ENCODE measurements at places on chromosomes 2 and 18.

DNA sequence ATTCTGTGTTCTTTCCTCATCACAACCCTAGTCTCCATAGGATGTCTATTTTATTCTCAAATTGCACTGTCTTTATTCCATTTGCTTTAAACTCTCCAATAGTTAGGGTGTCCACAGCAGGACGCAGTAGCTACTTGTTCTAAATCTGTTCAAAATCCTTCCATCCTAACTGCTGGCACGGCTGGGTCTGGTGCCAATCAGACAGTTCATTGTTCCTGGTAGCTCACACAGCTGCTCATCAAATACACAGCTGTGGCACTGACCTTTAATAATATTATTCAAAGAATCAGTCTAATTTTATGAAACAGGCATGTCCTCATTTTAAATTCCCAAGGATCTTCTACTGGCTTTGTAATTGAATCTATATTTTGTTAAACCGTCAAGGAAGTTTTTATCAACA lies 59.7 kb upstream of the TMEFF2 start:
- DNase-seq, result no peak

DNA sequence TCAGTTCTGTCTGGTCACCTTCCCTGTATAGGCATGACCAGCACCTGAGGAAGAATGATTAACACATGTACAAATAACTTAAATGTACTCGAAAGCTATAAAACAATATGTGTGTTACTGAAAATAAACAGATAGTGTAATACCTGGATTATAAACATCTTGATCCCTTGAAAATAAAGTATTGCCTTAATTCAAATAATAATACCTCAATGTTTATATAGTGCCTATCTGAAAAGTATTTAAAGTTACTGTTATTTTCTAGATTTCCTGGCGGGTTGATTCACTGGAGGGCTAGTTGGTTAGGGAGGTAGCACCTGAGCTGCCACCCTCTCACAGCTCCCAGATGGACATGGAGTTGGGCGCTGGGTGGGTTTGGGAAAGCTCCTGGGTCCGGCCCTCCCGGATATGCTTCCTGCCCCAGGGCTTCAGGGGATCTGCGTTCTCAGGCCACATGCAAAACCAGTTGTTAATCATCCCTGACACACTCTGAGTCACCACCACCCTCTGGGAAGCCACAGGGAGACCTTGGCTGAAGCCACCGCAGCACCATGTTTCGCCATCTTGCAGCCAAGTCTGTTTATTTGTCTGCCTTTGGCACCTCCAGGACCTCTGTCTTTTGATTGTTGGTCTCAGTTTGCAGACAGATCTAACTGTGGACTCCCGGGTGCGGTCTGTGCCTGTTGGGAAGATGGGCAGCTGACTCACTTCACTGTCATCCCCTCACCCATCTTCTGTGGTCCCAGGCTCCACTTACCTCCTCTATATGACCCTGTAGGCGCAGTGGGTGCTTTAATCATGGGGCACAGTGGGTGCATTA lies 35.3 kb downstream of the RAB31 start:
- DNase-seq, result no peak

DNA sequence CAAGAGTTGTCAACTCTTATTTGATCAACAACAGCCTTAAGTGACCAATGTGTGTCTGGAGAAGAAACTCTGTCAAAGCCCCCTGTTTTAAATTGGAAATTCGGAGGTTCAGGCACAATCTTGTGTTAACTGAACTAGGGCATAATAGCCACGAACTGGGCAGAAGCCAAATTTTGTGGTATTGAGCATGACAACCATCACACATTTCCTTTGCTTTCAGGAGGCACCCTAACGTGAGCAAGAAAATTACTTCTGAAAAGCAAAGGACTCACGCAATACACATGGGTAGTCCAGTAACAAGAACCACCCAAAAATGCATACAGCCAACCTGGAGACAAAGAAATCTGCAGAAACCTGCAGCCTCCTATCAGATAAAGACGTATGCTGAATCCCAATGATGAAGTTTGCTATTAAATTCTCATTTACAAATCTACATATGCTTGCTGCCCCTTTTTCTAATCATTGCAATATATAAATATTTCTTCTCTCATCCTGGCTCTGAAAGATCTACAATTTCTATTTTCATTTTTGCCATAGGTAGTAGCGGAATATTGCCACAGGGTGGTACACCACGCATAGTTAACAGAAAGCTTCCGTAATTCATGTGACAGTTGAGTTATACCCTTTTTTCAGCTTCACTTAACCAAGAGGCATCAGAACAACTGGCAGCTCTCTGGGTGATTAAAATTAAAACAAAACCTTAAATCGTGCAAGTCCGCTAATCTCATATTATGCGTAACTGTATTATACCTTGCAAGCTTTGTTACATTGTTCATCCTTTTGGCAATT lies 495.8 kb downstream of the NRXN1 start:
- no peak for DNase-seq

- no peak for DNase-seq
These were observed 362.2 kb downstream of the LRATD1 start for GRCh38 chr2:14994721-14995120.

- no peak for DNase-seq
These were observed 31.3 kb upstream of the MLPH start for GRCh38 chr2:237455764-237456163.

- DNase-seq, result no peak
These were observed 40.5 kb upstream of the REL start for GRCh38 chr2:60840880-60841279.

- DNase-seq, result no peak
These were observed 10.8 kb downstream of the GGCX start for GRCh38 chr2:85550486-85550885.

GRCh38 chr2:63675026-63675425 lies 86.3 kb downstream of the MDH1 start:
- no peak for DNase-seq

- DNase-seq, result no peak
These were observed 118.4 kb upstream of the PPP1CB start for GRCh38 chr2:28633204-28633603.

DNA sequence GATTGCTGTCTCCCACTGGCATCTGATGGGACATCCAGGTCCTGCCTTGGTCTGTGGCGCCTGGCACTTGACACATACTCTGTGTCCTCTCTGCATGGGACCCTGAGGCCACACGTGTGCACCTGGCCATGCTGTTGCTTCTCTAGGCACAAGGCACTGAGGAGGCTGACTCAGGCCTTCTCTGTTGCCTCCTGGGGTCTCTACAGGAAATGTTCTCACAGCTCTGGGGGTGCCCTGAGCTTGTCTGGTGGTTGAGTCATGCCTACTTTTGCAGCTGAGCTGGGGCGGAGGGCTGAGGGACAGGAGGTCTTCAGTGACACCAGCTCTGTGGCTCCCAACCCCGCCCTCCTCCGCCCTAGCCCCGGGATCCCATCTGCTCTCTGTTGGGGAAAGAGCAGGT lies 207.0 kb upstream of the HS6ST1 start:
- no peak for DNase-seq

DNA sequence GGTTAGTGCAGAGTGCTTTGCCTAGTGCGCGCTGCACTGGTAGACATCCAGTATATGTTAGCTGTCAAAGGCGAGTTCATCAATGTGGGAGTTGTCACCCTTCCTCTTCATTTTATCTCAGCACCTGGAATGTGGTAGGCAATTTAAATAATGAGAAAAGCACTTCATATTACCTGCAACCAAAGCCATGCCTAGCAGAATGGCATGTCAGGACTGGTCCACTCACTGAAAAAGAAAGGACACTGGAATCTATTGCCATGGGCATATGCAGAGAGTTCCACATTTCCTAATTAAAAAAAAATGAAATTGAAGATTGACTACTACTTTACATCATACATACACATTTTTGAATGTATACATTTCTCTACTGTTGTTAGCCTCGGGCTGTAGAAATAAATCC lies 139.6 kb downstream of the PAX3 start:
- DNase-seq, result no peak

DNA sequence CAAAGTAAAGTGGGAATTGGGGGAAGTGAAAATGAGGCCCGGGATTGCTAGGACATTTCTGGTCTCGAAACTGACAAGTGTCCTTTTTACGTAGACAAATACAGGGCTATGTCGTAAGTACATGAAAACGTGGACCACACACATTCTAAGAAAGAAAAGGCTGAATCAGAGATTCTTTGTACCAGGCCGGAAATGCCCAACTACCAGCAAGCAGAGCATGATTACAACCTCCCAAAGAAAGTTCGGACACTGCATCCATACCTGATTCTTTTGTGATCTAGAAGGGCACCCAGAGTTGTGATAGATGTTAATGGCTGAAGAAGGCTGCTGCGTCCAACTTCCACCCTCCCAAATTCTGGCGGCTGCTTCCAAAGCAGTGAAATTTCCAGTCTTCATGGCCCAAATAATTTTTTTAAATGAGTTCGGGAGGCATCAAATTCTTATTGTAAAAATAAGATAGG lies 1.7 kb downstream of the RBMS1 start:
- no peak for DNase-seq

DNA sequence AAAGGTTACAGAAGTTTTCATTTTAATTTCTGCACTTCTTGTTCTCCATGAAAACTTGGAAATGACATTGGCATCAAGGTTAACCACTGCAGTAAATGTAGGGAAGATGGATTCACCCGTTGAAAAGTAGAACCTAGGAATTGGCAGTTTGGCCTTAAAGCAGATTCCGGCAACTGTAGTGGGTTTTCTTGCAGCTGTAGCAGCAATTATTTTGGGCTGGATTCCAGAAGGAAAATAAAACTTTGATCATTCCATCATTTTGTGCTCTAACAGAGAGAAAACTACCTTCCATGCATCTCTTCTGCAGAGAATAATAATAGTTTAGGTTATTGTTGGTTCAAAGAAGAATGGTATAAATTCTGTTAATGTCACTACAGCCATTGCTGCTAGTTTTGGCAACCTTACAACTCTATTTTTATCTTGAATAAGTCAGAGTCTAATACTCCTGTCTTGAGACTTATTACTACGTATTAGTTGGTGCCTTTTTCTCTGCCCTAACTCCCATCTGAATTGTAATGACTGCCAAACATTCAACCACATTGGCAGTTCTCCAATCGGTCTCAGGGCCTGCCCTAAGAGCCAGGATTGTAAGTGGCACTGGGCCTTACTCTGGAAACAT lies 178.1 kb upstream of the PIEZO2 start:
- no peak for DNase-seq

All from stimulated activated CD4-positive, alpha-beta T cell treated with anti-CD3 and anti-CD28 coated beads, Interleukin-1b, Interleukin-23, amount 100 ng/mL, for 1 hour (primary cell).